Panc1 (cell line): ENCODE measurements at places on chromosomes 12 and 14. TPM values are rescaled to one million over a fixed set of nuclear protein-coding genes. Genes with fewer than 3 reads are reported as not detected.
A peak's percentile ranks its signal among the peaks of the same experiment; 100 is the strongest.

- no peaks in the 10 kb centered on the region for H3K36me3 ChIP-seq
- H3K27ac ChIP-seq = no peak overlapping the region
- no peak for DNase-seq
- peaks cover 6% of the 10 kb centered on the region; the same call in 1 of the 2 replicates for H3K27me3 ChIP-seq
- H3K4me1 ChIP-seq = no peaks in the 10 kb centered on the region
These were observed 127.4 kb downstream of the KCNK10 start for GRCh38 chr14:88195676-88196075.

DNA sequence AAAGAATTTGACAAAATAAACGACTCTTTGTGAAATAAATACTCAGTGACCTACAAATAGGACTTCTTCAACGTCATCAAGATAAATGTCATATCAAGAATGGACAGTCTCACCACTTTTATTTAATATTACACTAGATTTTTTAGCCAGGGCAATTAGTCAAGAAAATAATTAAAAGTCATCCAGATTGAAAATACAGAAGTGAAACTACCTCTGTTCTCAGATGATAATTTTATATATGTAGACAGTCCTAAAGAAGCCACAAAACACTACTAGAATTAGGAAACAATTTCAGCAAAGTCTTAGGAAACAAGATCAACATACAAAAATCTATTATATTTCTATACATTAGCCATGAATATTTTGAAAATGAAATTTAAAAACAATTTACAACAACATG, 689.6 kb upstream of the SEL1L start:
- H3K27me3 ChIP-seq = no peaks in the 10 kb centered on the region
- H3K27ac ChIP-seq = no peak overlapping the region

GRCh38 chr12:57744194-57744776, 554 bp upstream of the TSPAN31 start:
- peaks cover 7% of the 10 kb centered on the region for H3K4me1 ChIP-seq
- H3K27ac ChIP-seq = peak overlapping the region; percentile 94
- DNase-seq = peak; percentile 73
- peak overlapping the region; percentile 74 for H3K4me3 ChIP-seq
- no peaks in the 10 kb centered on the region for H3K27me3 ChIP-seq

DNA sequence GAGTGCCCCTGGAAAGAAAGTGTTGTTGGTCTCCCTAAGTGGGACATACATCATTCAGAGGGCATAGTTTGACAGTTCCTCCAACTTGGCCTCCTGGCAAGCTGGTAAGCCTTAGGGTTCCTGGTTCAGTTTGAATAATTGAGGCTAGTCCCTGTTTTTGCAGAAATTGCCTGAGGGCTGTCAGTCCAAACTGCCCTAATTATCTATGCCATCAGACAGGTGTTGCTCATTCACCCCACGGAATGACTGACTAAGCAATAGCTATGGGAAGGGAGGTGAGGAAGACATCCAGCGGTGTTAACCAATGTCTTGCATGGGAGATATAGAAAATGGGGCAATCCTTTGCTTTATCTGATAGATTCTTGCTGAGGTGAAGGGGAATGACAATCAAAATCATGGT, 37.6 kb downstream of the SPTSSA start:
- H3K27ac ChIP-seq = no peak overlapping the region
- H3K4me3 ChIP-seq = no peak overlapping the region
- no peaks in the 10 kb centered on the region for H3K36me3 ChIP-seq
- no peaks in the 10 kb centered on the region for H3K4me1 ChIP-seq
- DNase-seq = no peak
- no peaks in the 10 kb centered on the region for H3K27me3 ChIP-seq

Gene TNFAIP2
- total RNA-seq = 491 TPM

Gene MYO1A
- total RNA-seq = not detected

- H3K27ac ChIP-seq = no peak overlapping the region
- no peaks in the 10 kb centered on the region for H3K36me3 ChIP-seq
- no peak for DNase-seq
- peaks cover 20% of the 10 kb centered on the region for H3K27me3 ChIP-seq
These were observed 378.8 kb downstream of the MED13L start for GRCh38 chr12:115898670-115899069.
